ENCODE measurements at places on chromosomes 16 and 17.

- DNase-seq, result no peak
Observed at GRCh38 chr17:51118330-51119195, 2.1 kb downstream of the SPAG9 start.

DNA sequence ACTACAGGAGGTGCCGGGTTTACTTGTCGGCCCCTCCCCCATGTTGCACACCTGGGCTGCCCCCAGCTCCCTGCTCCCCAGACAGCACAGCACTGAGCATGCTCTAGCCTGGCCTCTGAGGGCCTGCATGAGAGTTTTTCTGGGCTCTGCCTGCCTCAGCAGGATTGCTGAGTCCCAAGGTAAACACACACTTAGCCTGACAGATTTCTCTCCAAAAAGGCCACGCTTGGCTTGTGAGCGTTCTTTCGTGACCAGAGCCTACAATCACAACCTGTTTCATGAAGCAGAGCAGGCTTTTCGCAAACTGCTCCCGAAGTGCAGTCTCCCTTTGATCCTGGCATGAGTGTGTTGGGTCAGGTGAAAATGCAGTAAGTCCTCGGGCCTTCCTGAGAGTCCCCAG, 9.8 kb upstream of the CD300E start:
- no peak for DNase-seq

GRCh38 chr16:76278980-76279379, 1.8 kb downstream of the CNTNAP4 start:
- no peak for DNase-seq

DNA sequence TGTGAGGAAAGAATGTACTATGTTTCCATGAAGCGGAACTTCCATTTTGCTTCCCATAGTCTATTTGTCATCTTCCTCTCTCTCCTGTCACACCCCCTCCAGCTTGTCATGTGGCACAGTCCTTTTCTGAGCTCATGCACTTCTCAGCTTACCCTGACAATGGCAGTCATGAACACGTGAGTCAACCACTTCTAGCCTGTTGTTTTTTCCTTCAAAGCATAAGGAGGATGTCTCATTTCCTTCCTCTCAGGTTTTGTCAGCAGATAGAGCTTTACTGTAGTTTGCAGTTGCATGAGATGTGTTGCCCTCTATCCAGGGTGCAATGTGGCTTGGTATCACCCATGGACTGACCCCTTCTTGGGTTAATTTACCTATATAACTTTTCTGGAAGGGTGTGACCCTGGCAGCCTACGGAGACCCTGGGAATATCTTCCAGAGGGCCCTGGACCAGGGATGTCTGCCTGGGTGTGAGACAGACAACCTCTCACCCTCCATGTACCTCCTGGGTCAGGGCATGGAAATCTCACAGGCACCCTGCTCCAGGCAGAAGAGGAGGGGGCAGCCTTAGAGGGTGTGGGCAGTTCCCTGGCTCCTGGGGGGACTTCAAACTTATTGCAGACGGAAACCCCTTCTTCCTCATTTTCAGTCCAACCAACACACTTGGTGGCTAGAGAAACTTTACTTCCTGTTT, 4.0 kb upstream of the ZNF267 start:
- no peak for DNase-seq

All from stimulated activated CD8-positive, alpha-beta memory T cell treated with anti-CD3 and anti-CD28 coated beads, Interleukin-7, amount 100 ng/mL, for 1 hour (primary cell).